ENCODE measurements at places on chromosomes 12 and 14. TPM values are rescaled to one million over a fixed set of nuclear protein-coding genes. Genes with fewer than 3 reads are reported as not detected.

RESF1 gene
- polyA plus RNA-seq: 38.7 TPM

CCDC197 gene
- polyA plus RNA-seq: not detected

CLEC4C gene
- polyA plus RNA-seq: 0.31 TPM

RNASE7 gene
- polyA plus RNA-seq: not detected

BCL2L2 gene
- polyA plus RNA-seq: 35.9 TPM

LRP1-AS gene
- polyA plus RNA-seq: 0.29 TPM

SFSWAP gene
- polyA plus RNA-seq: 50.7 TPM

CAPRIN2 gene
- polyA plus RNA-seq: 67.0 TPM

PDE3A gene
- polyA plus RNA-seq: 7.2 TPM

MMP17 gene
- 1.9 TPM for polyA plus RNA-seq

PLA2G1B gene
- polyA plus RNA-seq: 0.89 TPM

OTOGL gene
- polyA plus RNA-seq: 0.62 TPM

FSCB gene
- polyA plus RNA-seq: 0.10 TPM

IQSEC3 gene
- 7.4 TPM for polyA plus RNA-seq

LBHD2 gene
- polyA plus RNA-seq: not detected

HCAR2 gene
- polyA plus RNA-seq: 0.25 TPM

WDHD1 gene
- polyA plus RNA-seq: 19.2 TPM

INHBC gene
- 0.27 TPM for polyA plus RNA-seq

LRRC43 gene
- 2.6 TPM for polyA plus RNA-seq

MGP gene
- polyA plus RNA-seq: 96.6 TPM

SLC6A15 gene
- 0.31 TPM for polyA plus RNA-seq

ADCY4 gene
- polyA plus RNA-seq: 37.3 TPM

KLRF1 gene
- 0.85 TPM for polyA plus RNA-seq

CPNE6 gene
- not detected for polyA plus RNA-seq

DNA sequence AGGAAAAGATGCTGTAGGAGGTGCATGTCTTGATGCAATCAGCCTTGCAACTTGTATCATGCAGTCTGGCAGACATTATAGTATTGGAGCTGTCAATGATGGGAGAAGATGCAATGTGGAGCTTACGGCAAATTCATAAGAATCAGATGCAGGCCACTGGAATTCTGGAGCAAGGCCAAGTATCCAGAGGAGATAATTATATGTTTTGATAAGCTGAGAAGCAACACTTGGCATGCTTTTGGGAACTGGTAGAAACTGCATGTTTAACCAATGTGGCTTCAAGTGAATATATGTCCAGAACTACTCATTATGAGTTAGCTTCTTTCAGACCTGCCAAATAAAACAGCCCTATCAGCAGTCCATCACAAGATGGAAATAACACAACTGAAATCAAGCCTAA, 249.1 kb upstream of the PPFIA2 start:
- DNase-seq: no peak

DNA sequence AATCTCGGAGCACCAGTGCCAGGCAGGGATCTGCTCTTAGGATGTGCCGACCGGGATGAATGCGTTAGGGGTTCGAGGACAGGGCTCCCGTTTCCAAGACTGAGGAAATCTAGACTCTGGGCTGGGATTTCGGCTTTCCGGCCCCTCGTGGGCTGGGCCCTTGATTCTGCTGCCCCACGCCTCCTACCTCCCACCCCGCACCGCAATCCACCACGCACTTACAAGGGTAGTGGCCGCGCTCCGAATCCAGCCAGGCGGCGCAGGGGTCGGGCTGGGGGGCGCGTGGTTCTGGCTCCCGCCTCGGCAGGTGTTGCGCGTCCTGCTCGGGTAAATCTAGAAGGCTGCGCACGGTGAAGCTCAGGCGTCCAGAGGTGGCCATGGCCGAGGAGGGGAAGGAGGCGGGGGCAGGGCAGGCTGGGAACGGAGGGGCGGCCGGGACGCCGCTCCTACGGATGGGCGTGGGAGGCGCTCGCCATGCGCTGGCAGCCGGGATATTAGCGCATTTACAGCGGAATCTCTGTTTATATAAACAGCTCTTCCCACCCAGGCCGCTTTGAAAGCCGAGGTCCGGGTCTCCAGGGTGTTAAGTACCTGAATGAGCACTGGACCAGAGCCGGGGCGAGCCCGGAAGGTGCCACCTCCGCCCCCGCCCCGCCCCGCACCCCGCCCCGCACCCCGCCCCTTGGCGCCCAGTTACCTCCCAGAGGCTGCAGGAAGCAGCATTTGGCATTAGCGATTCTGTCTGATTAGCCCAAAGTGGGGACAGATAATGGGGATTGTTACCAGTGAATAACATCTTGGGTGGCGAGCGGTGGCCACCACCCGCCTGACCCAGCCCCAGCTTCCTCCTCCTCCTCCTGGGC, at the start of gene NKX2-8:
NKX2-8 (minus strand) TSS at position 604 of the 863 bp plus-strand sequence; CDS start at position 379, 225 bp downstream.
- DNase-seq: no peak

DNA sequence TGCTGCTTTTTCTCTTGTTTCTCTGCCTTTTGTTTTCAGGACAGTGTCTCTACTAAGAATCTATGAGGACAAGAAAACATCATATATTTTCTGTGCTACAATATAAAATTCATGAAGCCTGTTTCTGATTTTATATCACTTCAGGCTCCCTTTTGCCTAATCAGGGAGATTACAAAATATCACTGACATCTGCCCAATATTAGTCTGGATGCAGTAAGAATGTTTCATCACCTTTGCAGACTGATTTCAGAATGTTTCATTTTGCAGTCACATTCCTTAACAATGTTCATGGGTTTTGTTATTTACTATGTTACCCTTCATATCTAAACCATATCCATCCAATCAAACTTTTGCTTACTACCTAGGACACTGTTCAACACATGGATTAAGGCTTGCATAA, 491 bp upstream of the CLEC6A start:
- no peak for DNase-seq

- no peak for DNase-seq
Measured at GRCh38 chr14:104555430-104556255, 23.9 kb upstream of the C14orf180 start.

DNA sequence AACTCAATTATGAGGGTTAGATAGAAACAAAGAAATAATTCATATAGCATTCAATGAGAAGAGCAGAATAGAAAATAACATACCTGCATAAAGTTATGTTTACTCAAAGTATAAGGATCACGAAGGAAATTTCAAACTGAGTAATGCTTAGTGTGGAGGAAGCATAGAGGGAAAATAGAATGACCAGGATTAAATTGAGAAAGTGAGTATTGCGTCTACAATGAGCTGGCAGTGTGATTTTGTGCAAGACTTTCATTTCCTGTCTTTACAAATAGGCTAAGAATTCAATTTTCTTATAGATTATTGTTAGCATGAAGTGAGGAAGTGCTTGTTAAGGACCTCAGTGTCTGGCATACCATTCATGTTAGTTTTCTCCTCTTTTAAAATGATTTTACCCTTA, 12.0 kb downstream of the ADGRD1 start:
- no peak for DNase-seq

GRCh38 chr14:54188064-54188666, 208.6 kb upstream of the CDKN3 start:
- no peak for DNase-seq

GRCh38 chr14:23512156-23512555, 39.4 kb downstream of the ZFHX2 start:
- no peak for DNase-seq

DNA sequence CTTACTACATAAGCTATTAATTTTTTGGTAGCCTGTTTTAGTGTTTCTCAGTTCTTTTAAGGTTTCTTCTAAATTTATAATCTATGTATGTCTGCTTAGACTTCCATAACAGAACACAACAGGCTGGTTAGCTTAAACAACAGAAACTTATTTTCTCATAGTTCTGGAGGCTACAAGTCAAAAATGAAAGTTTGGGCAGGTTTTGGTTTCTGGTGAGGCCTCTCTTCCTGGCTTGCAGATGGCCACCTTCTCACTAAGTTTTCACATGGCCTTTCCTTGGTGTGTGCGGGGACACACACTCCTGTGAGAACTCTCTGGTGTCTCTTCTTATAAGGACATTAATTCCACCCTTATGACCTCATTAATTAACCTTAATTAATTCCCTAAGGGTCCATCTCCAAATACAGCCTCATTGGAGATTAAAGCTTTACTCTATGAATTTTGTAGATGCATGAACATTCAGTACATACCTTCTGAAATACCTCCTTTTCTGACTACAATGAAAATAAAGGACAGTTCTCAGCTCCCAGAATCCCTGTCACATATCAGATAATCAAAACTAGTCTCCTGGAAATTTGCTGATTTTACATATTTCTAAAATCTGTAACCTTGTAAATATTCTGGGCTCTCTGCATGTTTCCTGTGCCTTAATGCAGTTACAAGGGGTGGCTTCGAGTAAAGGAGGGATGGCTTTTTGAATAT, 23.2 kb upstream of the BMAL2 start:
- DNase-seq: no peak

GRCh38 chr14:90609376-90609775, 206.9 kb downstream of the TTC7B start:
- no peak for DNase-seq

DNA sequence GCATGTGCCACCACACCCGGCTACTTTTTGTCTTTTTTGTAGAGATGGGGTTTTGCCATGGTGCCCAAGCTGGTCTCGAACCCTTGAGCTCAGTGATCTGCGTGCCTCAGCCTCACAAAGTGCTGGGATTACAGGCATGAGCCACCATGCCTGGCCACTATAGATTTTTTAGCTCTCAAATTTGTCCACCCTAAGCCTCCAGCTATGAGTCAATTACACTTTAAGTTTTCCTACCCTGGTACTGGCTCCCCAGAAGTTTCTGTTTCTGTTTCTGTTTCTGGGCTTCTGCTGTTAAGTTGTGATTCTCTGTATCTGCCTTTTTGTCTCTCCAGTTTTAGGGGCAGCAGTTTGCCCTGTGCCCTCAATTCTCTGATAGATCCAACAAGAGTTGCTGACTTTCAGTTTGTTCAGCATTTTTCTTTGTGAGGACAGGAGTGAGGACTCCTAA, 4.4 kb upstream of the TINF2 start:
- DNase-seq: no peak

GRCh38 chr14:76894308-76894707, 68.1 kb downstream of the LRRC74A start:
- DNase-seq: no peak

- DNase-seq: no peak
Measured at GRCh38 chr14:104579507-104579906, at the start of gene C14orf180. Gene C14orf180, plus strand, starts transcription at chr14:104579764. Its CDS starts 6,667 bp downstream, at chr14:104586431.

DNA sequence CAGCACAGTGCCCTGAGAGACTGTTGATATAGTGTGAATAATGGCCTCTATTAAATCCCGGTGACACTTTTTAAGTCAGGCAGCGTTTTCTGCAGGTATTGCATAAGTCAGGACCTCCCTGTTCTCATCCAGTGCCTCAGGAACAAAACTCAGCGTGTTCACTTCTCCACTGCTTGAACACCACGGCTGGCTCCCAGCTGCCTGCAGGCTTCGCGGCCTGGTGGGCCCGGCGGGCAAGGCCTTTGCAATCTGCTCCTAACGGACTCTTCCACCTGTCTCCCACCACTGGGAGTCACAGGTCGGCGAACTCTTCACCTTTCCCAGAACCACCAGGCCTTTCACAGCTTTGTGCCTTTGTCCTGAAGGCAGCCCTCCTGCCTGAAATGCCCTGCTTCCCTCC, 18.7 kb downstream of the RFX4 start:
- no peak for DNase-seq

DNA sequence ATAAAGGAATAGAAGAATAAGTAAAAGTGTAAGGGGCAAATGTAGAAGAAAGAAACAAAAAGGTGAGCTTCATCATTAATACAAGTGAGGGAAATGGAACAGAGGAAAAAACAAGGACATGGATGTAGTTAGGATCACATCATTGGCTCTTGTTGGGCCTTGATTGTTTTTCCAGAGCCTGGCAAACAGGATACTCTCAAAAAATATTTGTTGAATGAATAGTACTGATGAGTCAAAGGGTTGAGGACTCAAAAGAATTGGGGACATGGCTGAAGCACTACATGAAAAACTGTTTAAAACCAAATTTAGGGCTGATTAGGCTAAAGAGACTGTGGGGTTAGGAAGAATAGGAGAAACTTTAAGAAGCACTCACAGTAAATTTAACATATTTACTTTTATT, 11.4 kb upstream of the SRP54 start:
- DNase-seq: no peak

- no peak for DNase-seq
Measured at GRCh38 chr12:53575502-53576249, 50.5 kb downstream of the ATF7 start.

GRCh38 chr14:92352158-92352985, 29.4 kb downstream of the SLC24A4 start:
- no peak for DNase-seq

- DNase-seq: no peak
Measured at GRCh38 chr14:81337073-81337472, 63.1 kb downstream of the STON2 start.

- DNase-seq: peak; percentile 89
Measured at GRCh38 chr12:9647825-9648700, 21.4 kb upstream of the CLEC2D start.

- DNase-seq: no peak
Measured at GRCh38 chr14:20853042-20853441, 38.1 kb upstream of the RNASE3 start.

DNA sequence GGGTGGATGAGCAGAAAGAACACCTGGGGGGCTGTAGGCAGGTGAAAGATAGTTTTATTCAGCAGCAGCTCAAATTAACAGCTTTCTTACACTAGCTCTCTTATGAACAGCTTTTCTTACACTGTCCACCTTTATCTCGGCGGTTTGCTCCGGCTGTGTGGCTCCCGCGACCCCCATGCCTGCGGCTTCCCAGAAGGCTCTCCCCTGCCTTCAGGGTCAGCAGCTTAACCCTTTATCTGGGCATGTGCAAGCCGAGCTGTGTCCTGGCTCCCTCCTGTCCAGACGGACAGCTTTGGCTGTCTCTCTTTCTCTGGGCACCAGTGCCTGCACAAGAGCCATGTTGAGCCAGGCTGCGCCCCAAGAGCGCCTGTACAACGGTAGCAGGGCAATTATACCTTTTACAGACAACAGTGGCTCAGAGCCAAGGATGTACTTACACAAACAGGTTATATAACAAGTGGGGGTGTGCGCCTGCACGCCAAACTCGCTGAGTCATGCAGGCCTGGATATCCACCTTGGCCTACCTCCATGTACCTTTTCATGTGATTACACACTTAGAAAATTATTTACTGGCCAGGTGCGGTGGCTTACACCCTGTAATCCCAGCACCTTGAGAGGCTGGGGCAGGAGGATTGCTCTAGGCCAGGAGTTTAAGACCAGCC, 28.5 kb upstream of the KLHL42 start:
- DNase-seq: no peak
